ENCODE measurements at places on chromosomes 6 and 20.
A peak's percentile ranks its signal among the peaks of the same experiment; 100 is the strongest.

- DNase-seq, result no peak
Observed at GRCh38 chr6:149223120-149223903, 94.2 kb upstream of the TAB2 start.

DNA sequence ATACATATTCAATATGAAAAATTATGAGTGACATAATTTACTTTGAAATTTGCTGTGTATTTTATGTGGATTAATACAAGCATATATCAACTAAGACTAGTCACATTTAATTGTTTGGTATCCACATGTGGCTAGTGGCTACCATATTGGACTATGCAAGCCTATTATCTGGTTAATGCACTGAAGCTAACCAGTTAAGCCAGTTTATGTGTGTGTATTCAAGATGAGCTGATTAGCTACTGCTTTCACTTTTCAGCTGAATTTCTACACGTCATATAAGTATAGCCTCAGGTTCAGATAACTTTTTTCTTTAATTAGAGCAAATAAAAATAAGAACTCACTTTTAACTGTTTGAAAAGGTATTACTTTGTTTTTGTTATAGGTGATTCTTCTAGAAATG is 903.7 kb downstream of the TFAP2A start:
- no peak for DNase-seq

DNA sequence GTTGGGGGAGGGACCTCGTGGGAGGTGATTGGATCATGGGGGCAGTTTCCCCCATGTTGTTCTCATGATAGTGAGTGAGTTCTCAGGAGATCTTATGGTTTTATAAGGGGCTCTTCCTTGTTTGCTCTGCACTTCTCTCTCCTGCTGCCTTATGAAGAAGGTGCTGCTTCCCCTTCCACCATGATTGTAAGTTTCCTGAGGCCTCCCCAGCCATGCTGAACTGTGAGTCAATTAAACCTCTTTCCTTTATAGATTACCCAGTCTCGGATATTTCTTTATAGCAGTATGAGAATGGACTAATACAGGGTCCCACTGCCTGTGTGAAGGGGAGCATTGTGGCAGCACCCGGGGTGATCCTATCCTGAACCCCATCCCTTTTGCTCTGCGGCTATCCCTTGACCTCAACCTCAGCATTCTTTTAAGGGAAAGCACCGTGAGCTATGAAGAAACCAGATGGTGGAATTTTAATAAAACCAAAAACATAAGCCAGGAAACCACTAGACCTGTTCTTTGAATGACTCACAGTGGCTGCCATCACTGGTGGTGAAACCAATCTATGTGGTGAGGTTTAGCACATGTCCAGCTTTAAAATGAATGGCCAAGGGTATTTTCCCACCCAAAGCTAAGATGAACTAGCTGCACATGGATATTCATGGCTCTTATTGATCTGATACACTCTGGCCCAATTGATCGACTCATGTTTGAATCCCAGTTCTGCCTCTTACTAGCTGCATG is 62.2 kb downstream of the ZDHHC14 start:
- DNase-seq, result no peak

DNA sequence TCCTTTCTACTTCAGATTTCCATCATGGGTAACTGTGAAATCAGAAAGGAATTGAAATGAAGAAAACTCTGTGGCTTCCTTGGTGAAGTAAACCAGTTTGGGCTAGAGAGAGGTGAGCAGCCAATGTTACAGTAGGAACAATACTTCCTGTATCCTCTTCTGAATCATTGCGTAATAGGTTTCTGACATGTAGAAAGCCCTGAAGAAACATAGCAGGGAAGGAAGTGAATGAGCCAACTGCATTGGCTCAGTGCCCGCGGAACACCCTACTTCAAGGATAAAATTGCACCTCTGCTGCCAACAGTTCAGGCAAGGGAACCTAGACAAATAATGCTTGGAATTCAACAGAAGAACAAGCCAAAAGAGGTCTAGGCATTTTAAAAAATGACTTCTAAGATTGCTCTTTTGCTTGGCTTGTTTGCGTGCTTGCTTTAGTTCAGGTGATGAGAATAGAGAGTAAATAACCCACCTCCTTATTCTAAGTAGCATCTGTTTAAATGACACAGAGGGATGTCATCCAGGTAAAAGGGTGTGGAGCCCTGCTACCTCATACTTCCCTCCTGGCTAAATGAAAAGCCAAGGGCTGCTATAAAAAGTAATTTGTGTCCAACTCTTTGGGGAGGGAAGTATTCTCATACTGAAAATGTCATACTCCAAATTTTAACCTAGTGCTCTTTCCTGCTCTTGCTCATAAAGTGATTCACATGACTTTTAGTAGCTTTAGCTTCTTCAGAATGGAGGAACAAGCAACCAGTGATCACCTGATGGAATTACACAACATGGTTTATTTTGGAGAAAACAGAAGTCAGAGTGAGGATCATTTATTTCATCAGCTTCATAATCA is 30.0 kb upstream of the AKIRIN2 start:
- peak; percentile 41 for DNase-seq

DNA sequence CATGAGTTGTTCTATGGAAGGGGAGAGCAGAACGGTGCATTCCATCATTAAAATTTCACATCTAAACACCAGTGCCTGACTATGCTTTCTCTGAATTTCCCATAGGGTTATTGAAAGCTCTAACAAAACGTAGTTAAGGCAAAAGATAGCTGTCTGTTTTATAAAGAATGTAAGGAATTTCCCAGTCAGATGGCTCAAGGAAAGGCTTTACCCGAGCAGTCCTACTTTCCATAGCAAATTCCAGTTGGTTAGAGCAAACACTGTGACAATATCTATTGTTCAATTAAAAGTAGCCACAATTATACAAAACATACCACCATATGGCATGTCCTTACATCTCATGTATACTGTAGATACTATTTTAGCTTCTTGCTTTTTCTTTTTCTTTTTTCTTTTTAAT is 1059.5 kb upstream of the FLRT3 start:
- DNase-seq, result no peak

Measured in CD8-positive, alpha-beta memory T cell (primary cell).